ENCODE measurements at places on chromosomes 2 and 18.

DNA sequence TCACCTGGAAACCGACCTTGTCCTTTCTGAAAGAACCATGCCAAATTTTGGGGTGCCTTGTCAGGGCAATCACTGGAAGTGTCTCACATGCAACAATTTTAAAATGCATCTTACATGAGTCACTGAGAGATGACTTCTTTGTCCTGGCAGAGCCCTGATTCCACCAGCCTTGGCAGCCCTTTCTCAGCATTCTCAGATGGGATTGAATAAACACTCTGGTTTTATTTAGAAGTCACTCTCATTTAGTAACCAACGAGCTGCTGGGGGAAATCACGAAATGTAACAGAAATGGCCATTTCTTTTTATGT is 3.8 kb upstream of the ATP8B1 start:
- no peak for DNase-seq

DNA sequence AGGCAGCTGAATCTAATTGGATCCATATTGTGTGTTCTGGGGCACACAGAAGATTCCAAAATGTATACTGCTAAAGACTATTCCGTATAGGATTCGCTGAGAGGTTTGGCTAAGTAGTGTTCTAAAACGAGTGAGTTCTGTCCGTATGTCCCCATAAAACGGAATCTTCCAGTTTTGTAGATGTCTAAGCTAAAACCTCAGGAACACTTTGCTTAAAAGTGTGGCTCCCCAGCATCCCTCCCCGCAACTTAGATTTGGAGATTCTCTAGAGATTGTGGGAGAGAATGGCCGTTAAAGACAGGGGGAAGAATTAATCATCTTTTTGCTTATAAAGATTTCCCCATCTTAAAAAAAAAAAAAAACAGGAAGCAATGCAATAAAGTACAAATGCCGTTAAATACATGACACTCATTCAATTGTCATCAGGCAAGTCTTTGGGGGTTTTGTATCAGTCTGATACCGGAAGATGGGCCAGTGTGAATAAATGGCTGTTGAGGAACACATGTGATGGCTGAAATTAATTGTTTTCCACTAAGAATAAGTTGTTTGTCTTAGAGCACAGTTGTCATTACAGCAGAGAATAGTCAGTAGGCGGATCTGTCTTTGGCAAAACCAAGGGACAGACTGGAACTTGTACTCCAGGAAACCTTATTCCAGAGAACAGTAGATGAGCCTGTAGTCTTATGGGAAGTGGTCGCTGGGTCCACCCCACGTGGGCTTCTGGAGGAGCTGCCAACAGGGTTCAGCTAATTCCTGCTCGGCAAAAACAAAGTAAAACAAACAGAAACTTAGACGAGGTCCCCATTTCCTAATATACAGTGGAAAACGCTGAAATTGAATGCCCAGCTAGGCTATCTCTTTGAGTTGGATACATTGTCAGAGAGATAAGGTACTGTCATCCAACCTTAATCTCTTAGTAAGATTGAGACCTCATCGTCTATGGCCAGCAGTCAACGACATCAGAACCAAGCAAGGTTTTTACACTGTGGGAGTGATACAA is 1.7 kb downstream of the EMILIN2 start:
- no peak for DNase-seq

- DNase-seq = no peak
Observed at GRCh38 chr2:45978302-45978859, 318.8 kb upstream of the EPAS1 start.

DNA sequence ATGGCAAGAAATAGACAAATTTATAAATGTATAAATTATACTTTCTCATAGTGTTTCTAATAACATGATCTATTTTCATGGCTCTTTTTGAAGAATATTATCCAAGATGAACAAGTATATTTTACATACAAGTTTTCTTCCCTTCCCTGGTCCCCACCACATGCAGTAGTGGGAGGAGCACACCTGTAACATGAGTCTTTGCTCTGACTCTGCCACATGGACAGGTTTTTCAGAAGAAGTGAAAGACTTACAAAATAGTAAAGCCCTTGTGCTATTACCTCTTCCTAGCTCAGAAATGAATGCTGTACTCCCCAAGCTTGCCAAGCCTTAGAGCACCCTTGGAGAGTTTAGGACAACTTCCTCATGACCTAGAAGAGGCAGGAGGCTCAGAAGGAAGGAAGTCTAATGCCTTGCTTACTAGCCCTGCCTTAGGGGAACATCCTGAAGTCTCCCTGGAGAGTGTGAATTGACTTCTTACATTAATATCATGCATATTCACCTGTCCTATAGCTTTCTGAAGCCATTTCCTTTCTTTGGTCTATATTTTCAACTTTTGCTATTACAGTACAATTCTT is 18.4 kb downstream of the MXD1 start:
- DNase-seq = no peak

DNA sequence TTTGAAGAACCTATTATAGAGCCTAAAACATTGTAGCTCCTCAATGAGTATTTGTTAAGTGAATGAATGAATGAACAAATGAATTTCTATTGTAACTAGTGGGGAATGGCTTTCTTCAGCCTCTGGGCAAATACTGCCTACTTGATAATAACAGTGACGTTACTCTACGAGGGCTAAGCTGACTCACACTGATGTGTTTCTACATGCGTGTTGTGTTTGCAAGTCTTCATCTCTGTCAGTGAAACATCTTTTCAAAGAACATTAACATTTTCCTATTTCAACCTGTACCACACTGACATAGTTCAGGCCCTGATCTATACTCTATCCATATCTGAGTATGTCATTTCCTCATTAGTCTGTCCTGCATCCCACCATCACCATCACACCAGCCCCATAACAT is 319.9 kb upstream of the ACVR2A start:
- DNase-seq = no peak

DNA sequence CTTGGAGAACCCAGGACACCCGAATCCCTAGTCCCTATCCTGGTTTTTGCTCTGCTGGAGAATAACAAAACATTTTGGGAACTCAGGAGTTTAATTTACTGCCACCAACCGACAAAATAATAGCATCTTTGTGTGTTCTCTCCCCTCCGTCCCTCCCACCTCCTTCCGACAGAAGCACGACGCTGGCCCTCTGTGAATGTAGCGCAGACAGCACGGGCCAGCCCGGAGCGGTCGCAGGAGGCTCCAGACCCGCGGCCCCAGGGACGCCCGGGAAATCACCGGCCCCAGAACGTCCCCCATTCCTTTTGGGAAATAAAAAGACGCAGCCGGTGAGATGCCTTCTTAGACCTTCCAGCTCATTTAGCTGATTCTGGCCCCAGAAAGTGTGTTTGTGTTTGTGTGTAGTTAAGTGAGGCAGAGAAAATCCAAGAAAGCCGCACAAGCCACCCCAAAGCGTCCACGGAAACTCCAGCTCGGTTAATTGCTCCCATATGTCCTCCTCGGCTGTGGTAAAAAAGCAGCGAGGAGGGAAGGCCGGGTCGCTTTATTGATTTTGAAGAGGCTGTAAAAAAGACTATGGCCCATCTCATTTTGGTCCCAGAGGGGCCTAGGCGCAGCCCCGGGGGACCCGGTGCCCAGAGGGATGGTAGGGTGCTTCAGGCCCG is 577 bp upstream of the TANC1 start:
- no peak for DNase-seq

DNA sequence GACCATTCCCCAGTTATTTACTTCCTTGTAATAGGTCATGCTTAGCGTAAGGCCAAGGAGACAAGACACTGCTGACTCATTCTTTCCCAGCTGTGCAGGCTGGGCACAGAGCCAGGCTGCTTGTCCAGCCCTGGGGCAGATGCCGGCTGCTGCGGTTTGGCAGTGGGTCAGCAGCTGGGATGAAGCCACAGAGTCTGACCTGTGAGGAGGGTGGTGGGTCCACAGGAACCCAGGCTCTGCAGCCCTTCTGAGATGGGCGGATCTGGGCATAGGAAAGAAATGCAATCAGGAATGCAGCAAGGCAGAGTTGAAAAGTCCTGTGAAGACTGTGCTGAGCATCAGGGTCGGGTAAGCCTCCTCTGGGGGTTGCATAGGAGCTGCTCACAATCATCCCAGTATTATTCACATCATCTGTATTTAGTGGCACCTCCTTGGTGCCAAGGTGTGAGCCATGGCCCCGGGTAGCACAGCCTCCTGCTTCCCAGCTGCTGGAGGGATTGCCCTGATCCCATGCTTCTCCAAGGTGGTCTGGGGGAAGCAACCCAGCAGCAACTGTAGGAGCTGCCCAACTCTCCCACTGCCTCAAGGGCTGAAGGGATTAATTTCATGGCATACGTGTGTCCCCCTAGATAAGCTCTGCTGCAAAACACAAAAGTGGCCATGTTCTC is 139.0 kb downstream of the DDX1 start:
- DNase-seq = no peak

GRCh38 chr2:20671036-20671735 is 4.2 kb downstream of the GDF7 start:
- DNase-seq = no peak

GRCh38 chr18:77222464-77222863 is 27.2 kb upstream of the GALR1 start:
- no peak for DNase-seq

DNA sequence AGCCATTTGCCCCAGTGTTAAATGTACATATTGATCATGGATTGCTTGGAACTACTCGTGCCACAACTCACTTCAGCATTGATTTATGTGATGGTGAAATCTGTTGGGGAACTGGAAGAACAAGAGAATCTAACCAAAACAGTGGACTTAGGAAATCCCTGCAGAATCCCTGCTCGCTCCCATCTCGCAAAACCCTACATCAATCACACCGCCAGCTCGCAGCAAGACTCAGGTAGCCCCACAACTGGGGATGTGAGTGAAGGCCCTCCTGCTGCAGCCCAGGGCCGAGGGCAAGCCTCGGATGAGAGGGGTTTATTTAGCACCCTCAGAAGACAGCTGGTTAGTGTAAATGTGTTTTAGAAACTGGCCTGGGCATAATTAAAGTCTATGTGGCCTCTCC is 171.6 kb downstream of the ANAPC1 start:
- no peak for DNase-seq

DNA sequence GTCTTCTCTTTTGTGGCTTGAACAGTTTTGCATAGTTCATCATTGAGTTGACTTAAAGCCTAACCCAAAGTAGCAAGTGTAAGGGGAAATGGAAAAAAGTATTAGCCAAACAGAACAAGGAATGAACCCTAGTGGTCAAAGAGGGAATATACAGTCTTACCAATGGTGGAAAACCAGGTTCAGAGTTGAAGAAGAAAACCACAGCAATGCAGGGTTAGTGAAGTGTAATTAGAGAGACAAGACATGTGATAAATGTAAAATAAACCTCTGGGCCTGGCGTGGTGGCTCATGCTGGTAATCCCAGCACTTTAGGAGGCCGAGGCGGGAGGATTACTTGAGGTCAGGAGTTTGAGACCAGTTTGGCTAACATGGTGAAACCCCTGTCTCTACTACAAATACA is 2.4 kb downstream of the TTN start:
- DNase-seq = no peak

DNA sequence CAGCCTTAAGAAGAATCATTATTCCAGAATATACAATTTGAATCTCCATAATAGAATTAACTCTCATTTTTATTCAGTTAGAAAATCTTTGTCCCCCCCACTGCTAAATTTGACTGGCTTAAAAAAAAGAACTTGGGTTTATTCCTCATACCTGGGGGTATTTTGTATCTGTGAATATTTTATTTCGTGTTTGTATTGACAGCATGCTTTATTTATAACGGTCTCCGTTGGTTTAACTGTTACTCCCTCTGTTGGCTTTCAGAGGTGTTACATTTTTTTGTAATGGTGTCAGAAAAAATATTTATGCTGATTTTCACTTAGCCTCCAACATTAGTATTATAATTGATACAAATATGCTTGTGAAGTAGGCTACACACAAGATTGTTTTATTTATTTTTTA is 109.1 kb downstream of the HAUS1 start:
- no peak for DNase-seq

DNA sequence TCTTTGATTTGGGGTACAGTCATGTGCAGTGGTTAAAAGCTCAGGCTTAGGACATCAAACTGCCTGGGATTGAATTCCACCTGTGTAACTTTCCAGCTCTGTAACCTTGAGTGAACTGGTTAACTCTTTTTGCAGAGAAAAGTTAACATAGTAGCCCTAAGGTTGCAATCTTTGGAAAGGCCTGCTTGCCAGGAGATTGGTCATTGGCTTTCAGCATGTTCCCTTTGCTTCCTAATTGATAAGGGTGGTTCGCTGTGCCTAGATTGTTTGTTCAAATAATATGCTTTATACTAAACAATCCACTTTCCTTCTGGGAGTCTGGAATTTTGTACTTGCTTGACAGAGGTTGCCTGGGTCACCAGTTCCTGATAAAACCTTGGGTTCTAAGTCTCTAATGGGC is 86.8 kb downstream of the PIK3C3 start:
- DNase-seq = no peak

DNA sequence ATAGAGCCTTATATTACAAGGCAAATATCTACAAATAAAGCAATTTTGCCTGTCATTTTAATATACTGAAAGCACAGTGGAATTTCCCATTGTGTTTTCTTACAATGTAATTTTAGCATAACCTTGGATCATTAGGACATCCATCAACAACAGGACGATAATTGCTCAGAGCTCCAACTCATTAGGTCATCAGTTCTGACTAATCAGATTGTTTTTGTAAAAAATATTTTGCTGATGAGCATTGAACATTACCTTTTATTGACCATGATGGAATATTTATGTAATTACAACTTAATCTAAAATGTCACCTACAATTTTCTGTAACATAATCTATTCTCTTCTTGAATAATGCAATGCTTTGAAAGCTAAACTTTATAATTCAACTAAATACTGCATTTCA is 215.3 kb upstream of the DSEL start:
- no peak for DNase-seq

DNA sequence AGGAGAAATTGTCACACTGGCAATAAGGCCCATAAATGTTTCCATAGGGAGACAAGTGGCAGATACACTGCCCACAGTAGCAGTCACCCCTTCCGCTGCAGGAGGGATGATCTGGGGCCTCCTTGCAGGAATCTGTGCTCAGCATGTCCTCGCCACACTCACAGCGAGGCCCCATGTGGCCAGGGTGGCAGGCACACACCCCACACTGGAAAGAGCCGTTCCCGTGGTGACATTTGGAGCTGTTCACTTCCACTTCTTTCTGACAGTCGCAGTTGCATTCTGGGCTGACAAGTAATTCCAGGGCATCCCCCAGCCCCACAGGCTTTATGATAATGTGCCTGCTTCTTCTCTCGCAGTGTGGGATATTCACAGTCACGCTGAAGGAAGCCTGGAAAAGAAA is 62.6 kb downstream of the ITGB6 start:
- DNase-seq = no peak

Measured in stimulated activated CD8-positive, alpha-beta memory T cell treated with anti-CD3 and anti-CD28 coated beads, Interleukin-15, amount 100 ng/mL, for 1 hour (primary cell).